ENCODE measurements at places on chromosomes 16 and 17.

DNA sequence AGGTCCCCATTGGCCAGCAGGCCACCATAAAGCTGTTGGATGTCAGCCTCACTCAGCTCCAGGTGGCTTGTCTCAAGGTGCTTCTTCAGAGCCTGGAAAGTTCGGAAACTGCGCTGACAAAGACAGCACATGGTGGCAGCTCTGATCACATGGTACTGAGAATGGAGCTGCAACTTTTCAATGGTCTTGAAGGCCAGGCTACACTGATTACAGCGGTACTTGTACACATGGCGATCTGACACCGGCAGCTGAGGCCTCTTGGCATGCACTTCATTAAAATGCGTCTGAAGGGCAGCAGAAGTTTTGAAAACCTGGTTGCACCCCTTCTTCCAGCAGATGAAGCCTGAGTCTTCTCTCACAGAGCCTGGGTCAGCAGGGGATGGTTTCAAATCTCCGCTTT is 249.7 kb downstream of the ZFHX3 start:
- no peak for DNase-seq

GRCh38 chr17:70217571-70217970 is 48.2 kb downstream of the KCNJ2 start:
- no peak for DNase-seq

DNA sequence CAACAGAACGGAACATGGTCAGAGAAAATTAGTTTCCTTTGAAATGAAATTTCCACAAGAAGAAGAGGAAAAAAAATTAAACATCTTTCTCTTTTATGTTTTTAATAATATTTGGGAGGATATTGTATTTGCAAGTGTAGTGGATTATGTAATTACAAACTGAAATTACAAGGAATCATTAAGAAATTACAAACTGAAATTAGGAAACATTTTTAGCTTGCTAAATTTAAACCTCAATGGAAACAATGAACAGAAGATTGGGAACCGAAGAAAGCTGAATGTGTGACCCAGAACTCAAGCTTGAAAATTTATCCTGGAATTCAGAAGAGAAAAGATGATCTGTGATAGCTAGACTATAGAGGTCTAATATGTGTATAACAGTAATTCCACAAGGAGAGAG is 4.4 kb upstream of the PIK3R5 start:
- DNase-seq, result no peak

DNA sequence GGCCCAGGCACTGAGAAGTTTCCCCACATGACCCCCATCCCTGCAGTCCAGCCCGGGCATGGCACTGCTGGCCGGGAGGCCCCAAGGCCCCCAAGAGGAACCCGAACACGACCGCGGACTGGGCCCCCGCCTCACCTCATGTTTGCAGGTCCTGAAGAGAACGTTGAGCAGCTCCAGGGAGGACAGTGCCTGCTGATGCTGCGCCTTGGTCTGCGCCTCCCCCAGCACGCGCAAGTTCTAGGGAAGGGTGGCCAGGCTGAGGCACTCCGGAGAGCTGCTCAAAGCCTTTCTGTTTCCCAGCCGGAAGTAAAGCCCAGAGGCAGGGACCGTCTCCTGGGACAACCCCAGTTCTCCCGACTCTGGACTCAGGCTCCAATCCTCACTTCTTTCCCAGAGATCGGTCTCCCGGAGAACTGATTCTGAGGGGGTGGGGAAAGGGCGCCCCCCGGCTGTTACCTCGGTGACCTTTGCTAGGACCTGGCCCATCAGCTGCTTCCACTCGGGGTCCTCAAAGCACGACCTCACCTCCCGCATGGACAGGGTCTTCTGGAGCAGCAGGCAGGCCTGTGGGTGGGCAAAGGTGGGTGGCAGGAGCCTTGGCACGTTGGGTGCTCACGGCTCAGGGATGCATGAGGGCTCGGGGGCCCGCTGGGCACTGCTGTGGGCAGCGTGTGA is 13.7 kb downstream of the MYBBP1A start:
- DNase-seq, result no peak

GRCh38 chr17:31156326-31156725 is 61.5 kb downstream of the NF1 start:
- DNase-seq, result no peak

DNA sequence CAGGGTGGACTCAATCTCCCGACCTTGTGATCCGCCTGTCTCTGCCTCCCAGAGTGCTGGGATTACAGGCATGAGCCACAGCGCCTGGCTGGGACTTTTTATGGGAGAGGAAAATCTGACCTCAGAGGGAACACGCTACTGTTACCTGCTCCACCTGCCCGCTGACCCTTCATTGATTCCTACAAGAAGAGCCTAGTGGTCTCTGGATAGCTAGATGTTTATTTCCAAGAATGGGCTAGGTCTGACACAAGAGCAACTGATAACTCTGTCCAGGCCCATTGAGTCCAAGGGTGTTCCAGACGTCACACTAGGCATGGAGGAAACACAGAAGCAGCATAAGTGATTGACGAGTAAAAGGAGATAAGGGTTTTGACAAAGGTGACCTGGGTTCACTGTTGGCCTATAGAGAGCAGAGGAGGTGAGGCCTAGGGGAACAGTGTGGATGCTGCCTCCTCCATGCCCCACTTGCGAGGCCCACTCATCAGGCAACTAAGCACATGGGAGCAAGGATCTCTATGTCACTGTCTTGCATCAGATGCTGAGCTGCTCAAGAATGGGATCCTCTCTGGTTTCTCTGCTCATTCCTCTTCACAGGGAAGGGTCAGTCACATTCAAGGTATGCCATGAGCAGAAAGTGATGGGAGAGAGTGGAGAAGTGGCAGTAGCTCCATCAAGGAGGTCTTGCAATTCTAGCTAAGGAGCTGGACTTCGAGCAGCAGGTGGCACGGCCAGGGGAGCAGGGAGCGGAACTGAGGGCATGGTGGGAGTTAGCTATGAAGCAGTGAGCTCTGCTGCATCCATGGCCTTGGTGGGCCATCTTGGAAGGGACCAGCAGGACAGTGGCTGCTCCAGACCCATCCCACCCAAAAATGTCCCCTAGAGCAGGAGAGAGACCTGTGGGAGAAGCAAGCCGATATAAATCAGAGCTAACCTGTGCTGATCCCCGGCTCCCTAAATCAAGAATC is 145.2 kb downstream of the WSCD1 start:
- no peak for DNase-seq

GRCh38 chr16:47753659-47754058 is 292.5 kb downstream of the PHKB start:
- DNase-seq, result no peak

- no peak for DNase-seq
Observed at GRCh38 chr17:17087424-17088015, 45.3 kb downstream of the MPRIP start.

GRCh38 chr17:56480501-56480900 is 113.0 kb upstream of the NOG start:
- DNase-seq, result no peak

DNA sequence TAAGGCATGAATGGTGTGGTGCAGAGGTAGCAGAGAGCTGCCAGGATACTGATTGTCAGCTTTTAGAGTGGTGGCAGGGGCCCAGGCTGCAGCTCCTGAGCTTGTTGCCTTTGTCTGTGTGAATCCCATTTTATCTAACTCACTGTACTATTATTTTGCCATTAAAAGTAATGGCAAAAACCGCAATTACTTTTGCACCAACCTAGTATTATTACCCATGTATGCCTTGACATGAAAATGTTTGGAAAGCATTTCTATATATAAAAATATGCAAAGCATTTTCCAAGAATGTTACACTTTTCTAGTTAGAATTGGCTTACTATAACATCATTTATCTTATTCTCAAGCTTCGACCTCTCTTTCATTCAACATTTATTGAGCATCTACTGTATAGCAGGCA is 308.1 kb upstream of the MYOCD start:
- no peak for DNase-seq

DNA sequence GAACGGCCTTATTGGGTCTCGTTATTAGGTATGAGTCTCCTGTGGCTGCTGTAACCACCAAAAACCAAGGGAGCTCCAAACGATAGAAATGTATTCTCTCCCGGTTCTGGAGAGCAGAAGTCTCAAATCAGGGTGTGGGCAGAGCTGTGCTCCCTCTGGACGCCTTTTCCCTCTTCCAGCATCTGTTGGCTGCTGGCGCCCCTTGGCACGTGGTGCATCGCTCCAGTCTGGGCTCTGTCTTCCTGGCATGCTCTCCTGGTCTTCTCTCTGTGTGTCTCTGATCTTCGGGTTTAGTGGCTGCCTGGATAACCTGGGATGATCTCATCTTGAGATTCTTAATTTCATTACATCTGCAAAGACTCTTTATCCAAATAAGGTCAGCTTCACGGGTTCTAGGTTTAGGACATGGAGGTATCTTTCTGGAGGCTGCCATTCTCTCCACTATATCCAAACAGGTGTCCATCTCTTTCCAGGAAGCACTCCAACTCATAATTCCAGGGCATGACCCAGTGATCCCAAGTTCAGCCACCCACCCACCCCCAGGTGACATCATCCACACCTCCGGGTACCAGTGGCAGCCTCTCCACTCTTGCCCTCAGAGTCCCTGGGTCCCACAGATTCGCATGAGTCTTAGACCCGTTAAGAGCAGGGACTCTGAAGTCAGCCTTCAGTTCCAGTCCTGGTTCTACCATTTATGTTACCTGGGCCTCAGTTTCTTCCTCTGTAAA is 145.5 kb upstream of the FOXF1 start:
- no peak for DNase-seq

DNA sequence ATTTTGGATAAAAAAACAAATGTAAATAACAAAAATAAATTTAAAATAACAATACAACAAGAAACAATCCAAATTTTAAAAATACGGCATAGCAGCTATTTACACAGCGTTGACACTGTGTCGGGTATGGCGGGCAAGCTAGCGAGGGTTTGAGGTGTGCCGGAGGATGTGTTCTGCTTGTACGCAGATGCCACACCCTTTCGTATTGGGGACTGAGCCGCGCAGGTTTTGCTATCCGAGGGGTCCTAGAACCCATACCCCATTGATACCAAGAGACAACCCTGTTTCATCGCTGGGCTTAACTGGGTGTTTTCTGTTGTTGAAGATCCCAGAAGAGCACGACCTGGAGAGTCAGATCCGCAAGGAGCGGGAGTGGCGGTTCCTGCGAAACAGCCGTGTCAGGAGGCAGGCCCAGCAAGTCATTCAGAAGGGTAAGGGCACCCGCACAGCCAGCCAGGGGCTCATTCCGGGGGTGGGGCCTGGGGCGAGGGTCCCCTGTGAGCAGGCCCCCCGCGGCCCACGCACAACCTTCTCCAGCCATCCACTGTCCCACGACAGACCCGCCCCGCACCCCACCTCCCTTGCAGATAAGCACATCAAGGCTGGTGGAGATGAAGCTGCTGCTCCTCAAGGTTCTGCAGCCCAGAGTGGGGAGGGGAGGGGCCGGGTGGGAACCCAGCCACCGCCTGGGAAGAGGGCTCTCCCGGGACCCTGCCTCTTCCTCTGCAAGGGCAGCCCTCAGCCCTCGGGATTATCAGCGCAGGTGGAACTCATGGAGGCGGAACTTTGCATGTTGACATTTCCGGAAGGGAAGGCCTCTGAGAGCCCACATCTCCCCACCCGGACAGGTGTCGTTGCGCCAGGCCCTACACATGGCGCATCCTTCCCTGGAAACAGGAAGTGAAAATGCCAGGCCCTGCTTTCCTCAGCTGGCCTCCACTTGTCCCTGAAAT is 51.2 kb upstream of the CHMP6 start:
- no peak for DNase-seq

- peak; percentile 62 for DNase-seq
Observed at GRCh38 chr17:38667099-38667786, 7.5 kb downstream of the EPOP start.
